ENCODE measurements at places on chromosomes 2 and 18.

DNA sequence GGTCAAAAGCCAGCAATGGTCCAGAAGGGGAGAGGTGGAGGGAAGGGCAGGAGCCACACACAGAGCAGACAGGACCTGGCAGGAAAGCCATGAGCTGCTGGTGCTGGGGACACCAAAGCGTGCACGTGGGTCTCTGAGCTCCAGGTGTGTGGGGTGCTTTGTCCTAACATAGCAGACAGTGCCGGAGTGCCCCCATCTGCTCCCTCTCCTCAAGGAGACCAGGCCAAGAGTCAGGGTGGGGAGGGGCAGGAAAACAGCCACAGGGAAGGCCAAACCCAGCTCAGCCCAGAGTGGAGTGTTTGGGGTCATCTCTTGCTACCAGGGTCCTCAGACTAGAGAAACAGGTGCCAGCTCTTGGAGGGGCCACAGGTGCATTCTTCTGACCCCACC, 4.2 kb upstream of the GPC1 start:
- peak; percentile 10 for DNase-seq

DNA sequence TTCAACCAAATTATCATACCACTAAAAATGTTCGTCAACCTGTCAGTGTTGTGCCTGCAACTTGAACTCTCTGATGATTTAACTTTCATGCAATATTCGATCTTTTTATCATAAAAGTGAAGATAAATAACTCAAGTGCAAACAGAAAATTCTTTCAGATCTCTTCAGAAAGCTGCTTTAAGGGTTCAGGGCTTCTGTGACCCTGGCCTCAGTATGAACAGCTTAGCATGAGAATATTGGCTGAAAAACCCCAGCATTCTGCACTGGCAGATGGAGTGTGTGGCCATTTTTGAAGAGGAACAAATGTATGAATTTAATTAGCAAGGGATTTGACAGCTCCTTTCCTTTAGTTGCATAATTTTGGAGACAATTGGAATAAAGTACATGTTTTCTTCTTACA, 851.4 kb upstream of the SOX11 start:
- no peak for DNase-seq

- DNase-seq: no peak
These were observed 102.9 kb upstream of the HAAO start for GRCh38 chr2:42895134-42895790.

GRCh38 chr2:149161481-149162225, 123.2 kb downstream of the LYPD6B start:
- no peak for DNase-seq

GRCh38 chr2:146990311-146991054, 854.3 kb upstream of the ACVR2A start:
- DNase-seq: no peak

- no peak for DNase-seq
These were observed 73.0 kb downstream of the AGPS start for GRCh38 chr2:177465400-177466138.

DNA sequence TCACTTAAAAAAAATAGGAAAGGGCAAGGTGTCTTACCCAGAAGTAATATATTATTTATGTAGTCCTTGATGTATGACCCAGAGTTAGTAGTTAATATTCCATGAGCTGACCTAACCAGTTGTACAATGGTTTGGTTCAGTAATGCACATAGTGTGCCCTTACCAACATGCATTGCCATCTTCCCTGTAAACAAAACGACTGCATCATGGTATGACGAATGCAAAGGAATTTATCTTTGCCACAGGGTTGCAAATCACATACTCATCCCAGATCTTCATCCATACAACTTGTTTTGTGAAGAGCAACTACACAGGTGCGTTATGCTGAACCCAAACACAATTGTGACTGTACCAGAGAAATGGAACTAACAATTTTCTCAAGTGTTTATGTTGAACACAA, 68.9 kb upstream of the ZSWIM2 start:
- no peak for DNase-seq

- DNase-seq: no peak
These were observed 112.9 kb upstream of the ZEB2 start for GRCh38 chr2:144632809-144633208.

Measured in memory B cell (primary cell).